Posterior cingulate gyrus (tissue), 11 donors: ENCODE measurements at places on chromosomes 3 and 15.

DNA sequence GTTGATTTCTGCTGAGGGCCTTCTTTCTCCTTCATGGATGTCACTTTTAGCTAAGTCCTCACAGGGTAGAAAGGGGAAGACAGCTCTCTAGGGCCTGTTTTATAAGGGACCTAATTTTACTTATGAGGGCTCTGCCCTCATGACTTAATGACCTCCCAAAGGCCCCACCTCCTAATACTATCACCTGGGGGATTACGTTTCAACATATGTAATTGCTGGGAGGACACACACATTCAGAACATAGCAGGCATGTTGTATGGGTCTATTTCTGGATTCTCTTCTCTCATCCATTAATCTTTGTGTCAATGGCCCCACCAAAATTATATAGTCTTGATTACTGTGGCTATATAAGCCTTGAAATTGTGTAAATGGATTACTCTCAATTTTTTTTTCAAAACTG is 255.0 kb downstream of the CLSTN2 start:
- DNase-seq = no peak

DNA sequence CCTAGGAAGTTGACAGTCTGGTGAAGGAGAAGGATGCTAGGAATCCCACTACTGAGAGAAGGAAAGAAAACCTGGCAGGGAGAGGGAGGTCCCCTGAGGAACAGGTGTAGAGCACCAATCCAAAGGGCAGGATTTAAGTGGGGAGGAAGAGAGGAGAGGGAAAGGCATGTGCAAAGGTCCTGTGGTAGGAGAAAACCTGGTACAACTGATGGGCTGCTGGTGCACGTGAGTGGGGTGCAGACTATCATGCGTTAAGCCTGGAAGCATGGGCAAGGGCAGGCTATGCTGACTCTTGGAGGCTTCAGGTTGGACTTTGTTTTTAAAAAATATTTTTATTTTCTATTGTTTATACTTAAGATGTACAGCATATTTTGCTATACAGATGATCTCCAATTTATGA is 209.6 kb downstream of the PDZRN3 start:
- no peak for DNase-seq

- DNase-seq = no peak
Measured at GRCh38 chr3:57077630-57078343, 17.3 kb downstream of the SPATA12 start.

DNA sequence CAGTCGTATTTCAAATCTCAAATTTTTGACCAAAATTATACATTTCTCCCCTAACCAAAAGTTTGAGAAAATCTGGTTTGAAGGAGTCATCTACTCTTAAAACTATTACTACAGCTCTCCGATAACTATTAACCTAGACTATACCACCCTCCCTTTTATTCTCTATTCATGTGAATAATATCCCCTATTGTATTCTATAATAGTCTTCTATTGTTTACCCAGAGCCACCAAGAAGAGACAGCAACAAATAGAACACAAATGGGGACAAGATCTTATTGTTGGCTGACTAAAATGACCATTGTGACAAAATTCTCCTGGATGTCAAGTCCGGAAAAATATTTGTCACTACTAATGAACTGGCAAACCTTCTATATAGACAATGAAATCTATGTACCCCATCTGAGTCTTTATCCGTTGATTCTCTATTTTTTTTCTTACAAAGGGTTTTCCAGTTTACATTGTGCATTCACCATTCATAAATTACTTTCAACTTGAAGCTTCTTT is 618.0 kb downstream of the CADM2 start:
- no peak for DNase-seq

- no peak for DNase-seq
Measured at GRCh38 chr15:65960586-65960985, 91.3 kb downstream of the RAB11A start.

- no peak for DNase-seq
Measured at GRCh38 chr3:40677749-40678148, 153.0 kb downstream of the ZNF621 start.

- no peak for DNase-seq
Measured at GRCh38 chr15:77001351-77001750, 6.4 kb downstream of the PSTPIP1 start.

DNA sequence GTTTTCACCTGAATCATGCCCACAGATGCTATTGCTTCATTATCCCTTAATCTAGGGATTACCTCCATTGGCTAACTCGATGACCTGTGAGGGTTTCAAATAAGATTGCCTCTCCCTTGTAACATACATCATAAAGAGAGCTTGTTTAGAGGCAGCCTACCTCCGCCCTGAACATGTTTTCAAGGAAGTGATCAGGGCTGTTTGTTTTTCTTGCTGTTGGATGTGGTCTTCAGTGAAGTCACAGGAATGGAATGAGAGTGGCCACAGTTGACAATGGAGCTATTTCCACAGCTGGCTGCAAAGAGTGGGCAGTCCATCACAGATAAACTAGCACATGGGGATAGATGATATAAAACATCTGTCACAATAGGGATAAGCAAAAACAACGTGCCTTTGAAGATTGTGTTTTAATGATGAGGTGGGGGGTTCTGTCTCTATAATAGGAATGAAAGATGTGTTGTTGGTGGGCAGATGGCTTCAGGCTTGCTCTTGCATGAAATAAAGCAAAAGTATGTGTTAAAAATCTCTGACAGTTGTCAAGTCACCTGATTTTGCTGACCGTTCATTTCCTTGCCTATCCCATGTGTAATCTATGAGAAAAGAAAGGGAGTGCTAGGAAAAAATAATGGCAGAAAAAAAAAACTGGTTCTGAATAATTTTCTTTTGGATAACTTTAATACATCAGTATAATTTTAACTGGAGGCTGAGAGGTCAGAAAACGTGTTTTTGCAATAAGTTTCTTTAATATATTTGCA is 642.3 kb downstream of the RBMS3 start:
- no peak for DNase-seq

DNA sequence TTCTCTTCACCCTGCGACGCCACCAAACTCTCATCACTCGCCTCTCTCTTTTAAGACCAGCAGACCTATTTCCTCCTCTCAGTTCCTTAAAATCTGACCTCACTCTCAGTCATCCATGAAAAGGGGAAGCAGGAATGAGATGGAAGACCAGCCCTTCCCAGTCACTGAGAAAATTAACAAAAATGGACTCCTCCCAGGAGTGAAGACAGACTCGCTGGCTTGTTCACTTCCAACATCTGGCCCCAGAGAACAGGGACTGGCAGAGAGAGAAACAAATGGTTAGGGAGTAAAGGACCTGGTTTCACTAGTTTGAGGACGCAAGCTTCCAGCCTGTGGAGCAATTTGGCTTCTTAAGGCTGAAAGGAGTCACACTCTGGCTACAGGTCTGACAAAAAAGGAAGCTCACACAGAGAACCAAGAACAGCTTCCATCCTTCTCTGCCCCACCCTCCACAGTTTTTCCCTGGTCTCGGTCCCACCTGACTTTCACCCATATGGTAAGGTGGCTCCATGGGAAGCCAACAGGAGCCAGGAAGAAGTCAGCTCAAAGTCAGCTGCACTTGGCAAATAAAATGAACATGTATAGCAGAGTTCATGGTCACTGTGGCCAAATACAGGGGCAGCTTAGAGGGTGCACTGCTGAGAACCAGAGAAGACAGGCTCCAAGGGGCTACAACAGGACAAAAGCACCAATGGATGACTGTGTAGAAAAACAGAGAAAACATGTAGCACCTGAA is 57.2 kb downstream of the ITGB5 start:
- no peak for DNase-seq

- DNase-seq = no peak
Measured at GRCh38 chr3:123004201-123004918, 23.2 kb downstream of the SEMA5B start.

GRCh38 chr15:74793135-74794028 is 11.5 kb downstream of the CSK start:
- DNase-seq = no peak

- DNase-seq = no peak
Measured at GRCh38 chr3:30760040-30760695, 134.3 kb downstream of the GADL1 start.

- no peak for DNase-seq
Measured at GRCh38 chr15:41983221-41983620, 10.9 kb upstream of the EHD4 start.

DNA sequence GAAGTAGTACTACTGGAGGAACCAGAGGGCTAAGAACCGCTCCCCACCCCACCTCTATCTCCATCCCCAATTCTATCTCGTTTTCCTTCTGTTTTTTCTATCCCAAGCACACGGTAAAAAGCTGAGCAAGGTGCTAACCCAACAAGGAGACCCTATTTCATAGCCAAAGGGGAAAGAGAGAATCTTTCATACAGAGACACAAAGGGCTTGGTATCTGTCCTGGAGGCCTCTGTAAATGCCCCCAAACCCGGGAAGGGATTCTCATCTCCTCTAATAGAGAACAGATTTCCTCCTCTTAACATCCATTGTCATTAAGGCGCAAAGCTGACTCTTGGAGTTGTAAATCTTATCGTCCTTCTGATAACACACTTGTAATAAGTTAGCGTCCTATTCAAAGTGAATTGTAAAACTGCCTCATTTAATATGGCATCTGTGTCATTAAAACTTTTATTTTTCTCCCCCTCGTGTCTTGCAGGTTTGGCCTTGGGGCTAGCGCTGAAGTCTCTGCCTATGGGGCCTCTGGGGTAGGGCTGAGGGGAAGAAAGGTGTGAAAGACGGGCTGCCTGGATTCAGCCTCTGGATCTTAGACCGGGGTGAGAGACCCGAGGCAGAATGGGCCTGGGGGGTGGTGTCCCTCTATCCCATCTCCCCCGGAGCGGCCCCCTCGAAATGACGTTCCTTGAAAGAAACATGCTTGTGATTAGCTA is 12.1 kb downstream of the NR2F2 start:
- no peak for DNase-seq

DNA sequence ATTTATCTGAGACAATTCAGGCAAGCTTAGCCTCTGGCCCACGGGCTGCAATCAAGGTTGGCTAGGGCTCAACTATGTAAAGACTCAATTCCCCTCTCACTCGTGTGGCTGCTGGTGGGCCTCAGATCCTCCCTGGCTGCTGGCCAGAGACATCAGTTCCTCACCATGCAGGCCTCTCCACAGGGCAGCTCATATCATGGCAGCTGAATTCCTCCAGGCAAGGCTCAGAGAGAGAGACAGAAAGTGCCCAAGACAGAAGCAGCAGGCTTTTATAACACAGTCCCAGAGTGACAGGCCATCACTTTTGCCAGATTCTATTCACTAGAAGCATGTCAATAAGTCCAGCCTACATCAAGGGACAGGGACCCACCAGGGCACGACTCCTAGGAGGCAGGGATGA is 63.2 kb downstream of the XXYLT1 start:
- DNase-seq = no peak

GRCh38 chr15:41233367-41233771 is 2.3 kb downstream of the CHP1 start:
- DNase-seq = peak; percentile 43

- no peak for DNase-seq
Measured at GRCh38 chr15:50558012-50558411, 11.5 kb upstream of the USP50 start.

DNA sequence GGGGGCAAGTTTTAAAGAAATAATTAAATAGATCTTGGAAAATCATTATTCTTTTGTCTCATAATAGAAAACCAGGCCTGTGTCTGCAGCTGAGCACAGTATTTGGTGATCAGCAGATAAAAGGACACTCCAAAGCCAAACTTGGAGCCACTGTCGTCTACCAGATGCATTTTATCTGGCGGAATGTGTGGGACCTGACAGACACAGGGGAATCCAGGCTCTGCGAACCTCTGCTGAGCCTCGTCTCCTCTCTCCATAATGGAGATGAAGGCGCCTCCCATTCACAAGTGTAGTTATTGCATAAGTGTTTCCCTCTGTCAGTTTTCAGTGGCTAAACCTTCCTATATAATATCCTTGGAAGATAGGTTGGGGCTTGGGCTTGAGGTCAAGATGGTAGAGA is 42.1 kb downstream of the EEFSEC start:
- DNase-seq = no peak

DNA sequence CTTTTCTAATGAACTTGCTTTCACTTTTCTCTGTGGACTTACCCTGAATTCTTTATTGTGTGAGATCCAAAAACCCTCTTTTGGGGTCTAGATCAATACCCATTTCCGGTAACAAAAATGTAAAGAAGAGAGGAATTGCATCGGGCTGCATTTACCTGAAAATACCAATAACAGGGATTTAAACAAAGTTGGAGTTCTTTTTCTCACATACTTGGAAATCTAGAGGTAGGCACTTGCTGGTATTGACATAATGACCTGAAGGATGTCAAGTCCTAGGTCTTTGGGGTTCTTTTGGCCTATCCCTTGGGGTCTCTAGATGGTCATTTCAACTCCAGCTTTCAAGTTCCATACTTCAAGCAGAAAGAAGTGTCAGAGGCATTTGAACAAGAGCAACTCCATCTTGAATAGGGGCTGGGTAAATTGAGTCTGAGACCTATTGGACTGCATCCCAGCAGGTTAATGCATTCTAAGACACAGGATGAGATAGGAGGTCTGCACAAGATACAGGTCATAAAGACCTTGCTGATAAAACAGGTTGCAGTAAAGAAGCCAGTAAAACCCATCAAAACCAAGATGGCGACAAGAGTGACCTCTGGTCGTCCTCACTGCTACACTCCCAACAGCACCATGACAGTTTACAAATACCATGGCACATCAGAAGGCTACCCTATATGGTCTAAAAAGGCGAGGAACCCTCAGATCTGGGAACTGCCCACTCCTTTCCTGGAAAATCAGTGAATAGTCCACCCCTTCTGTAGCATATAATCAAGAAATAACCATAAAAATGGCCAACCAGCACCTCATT is 50.8 kb upstream of the ZNF280D start:
- no peak for DNase-seq

DNA sequence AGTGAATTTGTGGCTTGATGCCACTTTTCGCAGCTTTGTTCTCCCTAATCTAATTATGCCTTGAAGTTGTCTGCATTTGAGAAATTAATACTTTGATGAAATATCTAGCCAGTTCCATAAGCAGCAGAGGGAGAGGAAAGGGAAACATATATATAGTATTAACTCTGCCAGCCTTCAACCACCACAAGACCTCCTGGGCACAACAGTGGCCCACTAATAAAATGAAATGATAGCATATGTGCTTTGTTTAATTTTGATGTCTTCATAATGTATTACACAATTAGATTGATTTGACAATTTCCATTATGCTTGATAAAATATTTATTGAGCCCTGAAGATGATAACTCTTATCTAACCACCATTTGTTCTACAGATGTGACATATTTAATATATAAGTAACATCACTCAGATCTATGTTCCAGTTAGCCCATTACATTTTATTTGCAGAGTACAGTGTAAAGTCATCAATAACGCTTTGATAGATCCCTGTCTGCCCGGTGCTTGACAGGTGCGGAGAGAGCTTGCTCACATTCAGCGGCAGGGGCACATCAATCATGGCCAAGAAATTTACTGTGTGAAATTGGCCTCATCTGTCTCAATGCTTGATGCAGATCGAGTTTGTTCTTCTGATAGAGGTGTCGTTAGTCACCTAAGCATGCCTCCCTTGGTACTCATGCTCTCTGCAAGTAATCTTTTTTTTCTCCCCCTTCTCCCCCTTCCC is 187.4 kb downstream of the MECOM start:
- DNase-seq = no peak

DNA sequence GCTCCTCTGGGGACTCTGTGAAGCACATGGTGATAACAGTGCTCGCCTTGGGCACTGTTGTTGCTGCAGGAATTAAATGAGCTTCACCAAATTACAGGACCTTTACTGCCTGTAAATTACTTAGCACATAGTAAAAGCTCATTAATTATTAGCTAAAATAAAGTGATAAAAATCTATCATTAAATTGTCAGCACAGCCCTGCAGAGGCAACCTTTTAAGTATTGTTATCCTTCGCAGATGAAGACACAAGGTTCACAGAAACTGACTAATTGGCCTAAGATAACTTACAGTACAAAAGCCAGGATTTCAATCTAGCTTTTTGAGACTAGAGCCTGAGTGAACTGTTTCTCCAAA is 96.0 kb downstream of the ST6GAL1 start:
- no peak for DNase-seq

GRCh38 chr15:34812369-34812768 is 17.0 kb upstream of the ACTC1 start:
- no peak for DNase-seq
